Fibroblast of lung (primary cell): ENCODE measurements at places on chromosomes 2 and 18.
A peak's percentile ranks its signal among the peaks of the same experiment; 100 is the strongest.

DNA sequence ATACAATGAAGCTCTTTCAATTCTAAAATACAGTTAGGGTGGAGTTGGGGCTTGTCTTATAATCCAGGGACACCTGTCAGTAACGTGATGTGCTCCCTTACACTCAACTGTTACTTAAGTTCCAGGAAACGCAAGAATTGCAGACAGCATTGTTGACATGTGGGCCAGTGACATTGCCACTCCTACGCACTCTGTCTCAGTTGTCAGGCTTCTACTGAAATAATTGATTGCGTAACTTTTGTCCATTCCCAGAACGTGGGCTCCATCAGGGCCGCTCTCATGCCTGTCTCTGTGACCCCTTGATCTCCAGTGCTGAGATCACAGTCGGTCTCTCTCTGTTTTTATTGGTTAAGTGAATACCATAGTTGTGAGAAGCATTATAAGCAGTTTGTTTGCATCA lies 487.8 kb downstream of the GALR1 start:
- no peak for DNase-seq

DNA sequence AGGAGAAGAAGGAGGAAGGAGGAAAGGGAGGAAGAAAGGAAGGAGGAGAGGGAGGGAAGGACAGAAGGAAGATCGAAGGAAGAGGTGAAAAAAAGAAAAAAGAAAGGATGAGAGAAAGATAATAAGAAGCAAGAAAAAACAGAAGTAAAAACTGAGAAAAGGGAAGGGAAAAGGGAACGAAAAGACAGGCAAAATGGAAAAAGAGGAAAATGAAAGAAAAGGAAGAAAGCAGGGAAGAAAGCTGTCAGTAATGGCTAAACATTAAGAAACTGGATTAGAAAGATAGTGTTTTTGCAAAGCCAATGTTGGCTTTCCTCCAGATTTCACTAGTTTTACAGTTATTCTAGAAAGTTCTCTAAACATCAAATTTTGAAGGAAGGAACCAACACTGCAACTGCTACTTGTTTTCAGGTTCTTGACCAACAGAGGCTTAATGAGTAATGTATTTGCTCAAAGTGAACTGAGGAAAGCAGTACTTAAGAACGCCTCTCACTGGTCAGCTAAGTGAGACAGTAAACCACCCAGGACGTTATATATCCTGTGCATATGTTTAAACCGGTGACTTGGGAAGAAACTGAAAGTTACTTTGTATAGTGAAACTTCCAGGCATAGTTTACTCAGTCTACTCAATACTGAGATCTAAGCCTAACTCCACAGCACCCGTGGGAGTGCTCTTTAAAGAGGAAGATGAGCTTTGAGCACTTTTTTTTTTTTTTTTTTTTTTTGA lies 286.2 kb upstream of the TRIB2 start:
- DNase-seq, result peak; percentile 31

GRCh38 chr2:210309548-210310233 lies 5.3 kb downstream of the MYL1 start:
- DNase-seq, result peak; percentile 2

DNA sequence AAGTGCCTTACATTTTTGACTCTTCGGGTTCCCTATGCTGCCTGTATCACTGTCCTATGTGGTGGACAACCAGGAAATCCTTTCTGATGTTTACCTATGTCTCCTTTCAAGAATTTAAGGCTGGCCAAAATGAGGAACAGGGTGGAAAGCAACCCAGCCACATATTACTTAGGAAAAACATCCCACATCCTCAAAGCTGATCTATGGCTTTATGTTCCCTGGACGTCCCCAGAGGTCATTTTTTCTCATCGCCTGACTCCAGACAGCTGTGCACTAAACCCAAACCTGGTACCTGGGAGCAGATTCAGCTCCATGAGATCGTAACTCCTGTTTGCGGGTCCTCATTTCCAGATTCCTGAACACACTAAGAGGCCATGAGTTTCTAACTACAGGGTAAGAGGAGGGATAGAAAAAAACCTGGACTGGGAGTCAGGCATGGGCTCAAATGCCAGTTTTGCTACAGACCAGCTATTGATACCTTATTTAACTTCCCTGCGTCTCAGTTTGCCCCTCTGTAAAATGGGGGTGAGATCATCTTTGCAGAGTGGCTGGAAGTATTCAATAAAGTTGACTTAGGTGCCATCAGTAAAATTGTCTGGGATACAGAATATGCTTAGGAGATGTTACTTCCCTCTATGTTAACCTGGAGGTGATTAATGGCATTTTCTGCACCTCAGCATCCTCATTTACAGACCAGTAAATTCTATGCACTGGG lies 70.8 kb downstream of the TNS1 start:
- DNase-seq, result no peak

DNA sequence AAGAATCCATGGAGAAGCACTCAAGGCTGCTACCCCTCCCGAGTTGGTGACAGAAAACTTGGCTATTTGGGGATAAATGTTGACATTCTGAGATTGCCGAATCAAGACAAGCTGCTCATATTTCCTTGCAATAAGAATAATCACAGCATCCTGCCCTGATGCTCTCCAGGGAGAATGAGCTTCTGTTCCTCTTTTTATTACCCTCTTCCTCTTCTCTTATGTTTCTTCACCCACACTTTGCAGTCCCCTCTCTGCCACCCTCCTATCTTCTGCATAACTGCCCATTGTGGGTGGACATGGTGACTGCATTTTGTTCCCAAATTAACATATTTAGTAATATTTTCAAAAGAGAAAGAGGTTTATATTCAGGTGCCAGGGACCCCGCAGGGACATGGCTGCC lies 11.9 kb upstream of the MSGN1 start:
- no peak for DNase-seq

DNA sequence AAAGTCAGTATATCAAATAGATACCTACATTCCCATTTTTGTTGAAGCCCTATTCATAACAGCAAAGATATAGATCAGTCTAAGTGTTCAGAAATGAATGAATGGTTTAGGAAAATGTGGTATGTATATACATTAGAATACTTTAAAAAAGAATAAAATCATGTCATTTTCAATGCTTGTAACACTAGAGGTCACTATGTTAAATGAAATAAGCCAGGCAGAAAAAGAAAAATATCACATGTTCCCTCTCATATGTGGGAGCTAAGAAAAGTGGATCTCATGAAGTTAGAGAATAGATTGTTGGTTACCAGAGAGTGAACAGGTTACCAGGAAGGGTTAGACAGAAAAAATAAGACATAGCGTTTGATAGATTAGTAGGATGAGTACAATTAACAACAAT lies 1111.0 kb upstream of the SLC39A10 start:
- DNase-seq, result peak; percentile 2

DNA sequence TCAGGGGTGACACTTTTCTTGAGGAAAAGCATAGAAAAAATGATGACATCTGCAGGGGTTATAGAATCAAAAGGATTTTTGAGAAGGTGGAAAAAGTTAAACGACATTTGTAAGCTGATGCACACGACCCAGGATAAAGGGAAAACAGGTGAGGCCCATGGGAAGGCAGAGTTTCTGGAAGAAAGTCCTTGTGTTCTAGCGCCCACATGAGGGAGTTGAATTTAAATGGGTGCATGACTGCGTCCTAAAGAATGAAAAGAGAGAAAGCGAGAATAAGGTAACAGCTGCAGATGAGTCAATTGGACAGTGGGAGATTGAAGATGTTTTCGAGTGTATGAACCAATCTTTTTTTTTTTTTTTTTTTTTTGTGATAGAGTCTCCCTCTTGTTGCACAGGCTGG lies 158.1 kb downstream of the GALR1 start:
- DNase-seq, result no peak

- DNase-seq, result no peak
Observed at GRCh38 chr18:59345556-59345955, 13.5 kb downstream of the LMAN1 start.

DNA sequence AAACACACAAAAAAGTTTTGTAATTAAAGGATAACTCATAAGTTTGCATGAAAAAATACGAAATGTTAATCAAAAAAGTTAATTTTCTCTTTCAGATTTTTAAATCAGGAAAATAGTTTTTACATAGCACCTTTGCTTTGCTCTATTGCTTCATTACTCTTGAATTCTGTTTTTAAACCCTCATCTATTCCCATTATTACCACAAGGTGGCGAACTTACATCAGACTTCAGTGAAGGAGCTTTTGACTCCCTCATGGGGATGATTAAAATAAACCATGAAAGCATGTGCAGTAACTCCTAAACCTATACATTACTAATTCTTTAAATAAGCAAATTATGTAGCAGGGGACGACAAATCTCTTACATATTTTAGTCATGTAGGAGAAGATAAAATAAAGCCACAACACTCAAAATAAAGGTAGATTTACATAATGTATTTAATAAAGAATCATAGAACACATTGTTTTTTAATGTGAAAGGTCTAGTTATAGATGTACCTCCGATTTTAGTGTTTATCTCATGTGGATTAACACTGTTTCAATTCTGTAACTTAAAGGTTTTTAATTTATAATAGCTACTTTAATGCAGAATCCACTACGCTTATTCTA lies 105.2 kb downstream of the NETO1 start:
- peak; percentile 46 for DNase-seq

DNA sequence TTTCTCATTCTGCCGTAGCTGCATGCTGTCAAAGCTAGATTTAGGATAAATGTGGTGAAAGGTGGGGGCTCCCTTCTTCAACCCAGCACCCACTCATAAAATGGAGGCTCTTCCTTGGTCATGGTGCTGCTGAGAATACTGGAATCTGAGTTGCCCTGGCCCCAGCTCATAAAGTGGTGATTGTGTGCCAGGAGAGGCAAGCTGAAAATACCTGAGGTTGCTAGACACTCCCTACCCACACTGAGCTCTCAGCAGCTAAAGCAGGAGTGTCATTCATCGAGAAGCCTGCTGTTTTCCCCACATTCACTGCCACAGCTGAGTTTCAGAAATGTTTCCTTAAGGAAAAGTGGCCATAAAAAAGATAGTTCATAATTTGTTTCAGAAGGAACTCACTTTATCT lies 297.1 kb upstream of the RBMS1 start:
- DNase-seq, result no peak

DNA sequence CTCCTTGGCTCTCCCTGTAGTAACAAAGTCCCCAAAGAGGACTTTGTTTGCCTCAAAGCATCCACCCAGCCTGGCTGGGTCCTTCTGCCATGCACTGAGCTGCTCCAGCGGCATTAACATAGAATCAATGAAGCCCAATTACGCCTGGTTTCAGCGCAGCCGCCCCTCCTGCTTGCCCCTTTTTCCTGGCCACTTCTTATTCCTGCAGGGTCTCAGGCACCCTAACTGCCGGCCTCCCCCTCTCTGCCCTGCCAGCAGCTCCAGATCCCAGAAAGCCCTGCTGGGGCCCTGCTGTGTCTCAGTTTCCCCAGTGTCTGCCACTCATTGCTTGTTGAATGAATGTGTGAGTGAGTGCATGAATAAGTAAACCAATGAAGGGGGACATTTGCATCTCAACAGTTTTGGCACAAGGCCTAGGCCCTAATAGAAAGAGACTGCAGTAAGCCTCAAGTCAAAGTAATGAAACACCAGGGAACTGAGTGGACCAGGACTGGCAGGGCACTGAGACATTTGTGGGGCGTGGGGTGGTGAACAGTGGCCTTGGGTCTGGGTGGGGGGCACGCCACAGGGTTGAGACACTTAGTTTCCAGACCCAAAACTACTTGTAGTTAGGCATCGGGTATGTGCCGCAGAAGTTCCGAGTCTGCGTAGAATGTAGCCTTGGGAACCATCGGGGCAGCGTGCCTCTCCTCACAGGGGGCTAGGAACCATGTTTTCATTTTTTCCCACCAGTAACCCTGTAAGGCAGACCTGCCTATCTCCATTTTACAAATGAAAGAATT lies 60.6 kb downstream of the SMAD7 start:
- DNase-seq, result no peak

DNA sequence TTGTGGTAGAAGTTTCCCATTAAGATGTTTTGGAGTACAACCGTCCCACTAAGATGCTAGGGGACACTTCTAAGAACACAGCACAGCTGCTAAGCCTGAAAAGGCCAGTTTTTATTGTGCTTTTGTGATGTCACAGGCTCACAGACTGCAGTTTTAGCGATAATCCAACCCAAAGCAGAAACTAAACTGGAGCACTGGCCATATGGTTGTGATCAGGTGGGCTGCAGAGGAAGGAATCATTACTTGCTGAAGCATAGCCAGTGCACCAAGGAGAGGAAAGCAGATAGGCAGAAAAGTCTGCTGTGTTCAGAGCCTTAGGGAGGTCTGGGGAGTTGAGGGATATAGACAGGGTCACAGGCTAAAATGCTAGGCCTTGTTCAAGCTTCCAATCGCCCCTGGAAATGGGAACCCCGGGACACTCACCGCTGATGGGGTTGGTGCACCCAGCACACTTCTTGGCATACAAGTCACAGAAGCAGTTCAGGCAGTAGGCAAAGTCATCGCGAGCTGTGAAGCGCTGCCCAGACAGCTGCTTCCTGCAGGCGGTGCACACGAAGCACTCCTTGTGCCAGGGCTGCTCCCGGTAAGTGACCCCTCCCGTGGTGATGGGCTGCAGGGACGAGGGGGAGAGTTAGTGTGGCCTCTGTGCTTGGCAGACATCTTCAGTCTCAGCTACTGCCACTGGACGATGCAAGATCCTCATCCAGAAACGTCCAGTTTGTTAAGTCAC lies 25.7 kb downstream of the C2orf49 start:
- DNase-seq, result no peak

GRCh38 chr18:63126134-63127069 lies 193.2 kb downstream of the BCL2 start:
- DNase-seq, result no peak

GRCh38 chr18:77208964-77209363 lies 40.7 kb upstream of the GALR1 start:
- DNase-seq, result peak; percentile 63

DNA sequence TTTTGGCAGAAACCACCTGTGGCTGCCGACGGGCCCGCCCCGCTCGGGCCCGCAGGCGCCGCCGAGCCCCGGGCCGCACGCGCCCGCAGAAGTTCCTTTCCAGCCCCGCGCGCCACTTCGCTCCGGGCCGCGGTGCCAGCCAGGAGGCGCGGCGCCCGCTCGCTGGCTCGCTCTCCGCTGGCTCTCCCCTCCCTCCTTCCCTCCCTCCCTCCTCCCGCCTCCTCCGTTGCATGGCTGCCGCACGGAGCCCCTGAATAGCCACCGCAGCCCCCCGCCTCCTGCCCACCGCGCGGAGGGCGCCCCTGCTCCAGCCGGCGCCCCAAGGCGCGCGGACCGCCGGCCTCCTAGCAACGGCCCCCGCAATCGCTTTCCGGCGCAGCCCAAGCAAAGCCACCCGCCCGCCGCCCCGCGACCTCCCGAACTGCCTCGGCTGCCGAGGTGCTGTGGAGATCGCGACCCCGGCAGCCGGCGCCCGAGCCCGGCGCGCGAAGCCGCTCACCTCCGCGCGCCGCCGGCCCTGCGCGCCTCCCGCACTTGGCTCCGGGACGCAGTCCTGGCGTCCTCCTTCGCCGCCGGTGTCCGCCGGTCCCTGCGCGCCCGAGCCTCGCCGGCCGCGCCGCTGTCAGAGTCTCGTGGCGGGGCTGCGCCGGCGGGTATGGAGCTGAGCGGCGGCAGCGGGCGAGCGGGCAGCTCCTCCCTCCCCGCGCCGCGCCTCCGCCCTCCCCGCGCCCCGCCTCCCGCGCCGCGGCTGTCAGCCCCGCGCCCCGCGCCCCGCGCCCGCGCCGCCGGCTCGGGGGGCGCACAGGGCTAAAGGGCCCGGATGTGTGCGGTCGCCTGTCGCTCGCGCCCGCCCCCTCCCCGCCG lies at the start of gene ZBTB7C:
Gene ZBTB7C, minus strand, starts transcription at position 657 of the 864 bp plus-strand sequence.
- peak; percentile 24 for DNase-seq
